ENCODE measurements at places on chromosomes 6 and 20. TPM values are rescaled to one million over a fixed set of nuclear protein-coding genes. Genes with fewer than 3 reads are reported as not detected.

DNA sequence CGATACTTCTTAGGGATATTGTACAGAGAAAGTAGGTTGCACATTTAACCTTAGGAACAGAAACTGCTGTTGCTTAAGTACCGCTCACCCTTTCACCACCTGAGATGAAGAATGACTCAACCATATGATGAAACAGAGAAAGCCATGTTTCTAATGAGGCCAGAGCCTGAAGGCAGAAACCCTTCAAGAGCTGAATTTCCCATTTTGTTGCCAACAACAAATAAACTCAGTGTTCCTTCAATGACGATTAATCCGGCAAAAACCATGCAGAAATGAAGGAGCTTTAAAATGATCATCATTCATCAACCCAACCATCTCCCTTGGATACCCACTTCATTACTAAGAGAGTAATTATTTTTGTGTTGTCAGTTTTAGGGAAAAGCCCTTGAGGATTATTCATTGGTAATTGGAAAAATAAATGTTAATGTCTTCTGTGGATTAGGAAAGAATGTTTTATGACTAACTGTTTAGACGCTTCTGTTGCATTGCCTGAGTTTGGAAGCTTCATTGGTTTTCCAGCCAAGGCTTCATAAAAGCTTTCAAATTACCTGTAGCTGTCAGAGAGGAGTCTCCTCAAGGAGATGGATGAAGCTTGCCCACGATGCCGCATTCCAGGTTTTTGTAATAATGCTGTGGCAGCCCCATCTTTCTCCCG, 112.1 kb upstream of the IYD start:
- DNase-seq, result no peak

GRCh38 chr6:19417713-19418112, 419.5 kb upstream of the ID4 start:
- peak; percentile 1 for DNase-seq

- DNase-seq, result no peak
These were observed 79.4 kb downstream of the HMGCLL1 start for GRCh38 chr6:55499591-55499990.

DNA sequence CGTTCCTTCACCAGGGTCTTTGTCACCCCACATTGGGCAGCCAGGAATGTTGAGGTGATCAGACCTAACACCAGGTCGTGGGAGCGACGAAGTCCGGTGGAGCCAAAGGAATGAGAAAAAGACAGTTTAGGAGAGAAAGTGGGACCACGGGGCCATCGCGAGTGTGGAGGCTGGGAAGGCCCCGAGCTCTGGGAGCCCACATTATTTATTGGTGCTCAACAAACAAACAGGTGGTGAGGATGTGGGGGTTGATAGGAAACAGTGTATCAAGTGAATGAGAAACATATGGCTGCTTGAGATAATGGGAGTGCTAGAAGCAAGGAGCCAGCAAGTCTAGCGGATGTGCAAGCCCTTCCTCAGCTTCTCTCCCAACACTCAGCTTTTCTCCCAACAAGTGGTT, 287.1 kb upstream of the SGK1 start:
- no peak for DNase-seq

DNA sequence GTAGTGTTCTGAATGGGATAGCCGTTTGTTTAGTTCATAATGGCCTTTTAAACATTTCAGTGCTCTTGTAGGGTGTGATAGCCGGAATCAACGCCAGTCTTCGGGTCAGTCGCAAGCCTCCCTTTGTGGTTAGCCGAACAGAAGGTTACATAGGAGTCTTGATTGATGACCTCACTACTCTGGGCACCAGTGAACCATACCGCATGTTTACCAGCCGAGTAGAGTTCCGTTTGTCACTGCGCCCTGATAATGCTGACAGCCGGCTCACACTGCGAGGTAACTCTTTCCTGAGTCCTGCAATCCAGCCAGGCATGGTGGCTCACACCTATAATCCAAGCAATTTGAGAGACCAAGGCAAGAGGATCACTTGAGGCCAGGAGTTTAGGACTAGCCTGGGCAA, 20.4 kb downstream of the MTO1 start:
- DNase-seq, result no peak

FKBP1C gene
- total RNA-seq, result 3.4 TPM

SEC23B gene
- 27.2 TPM for total RNA-seq

REV3L gene
- total RNA-seq, result 18.8 TPM
